ENCODE measurements at places on chromosomes 12 and 14.

GRCh38 chr14:22552001-22552826 is 36.8 kb downstream of the DAD1 start:
- no peak for DNase-seq

GRCh38 chr12:29769162-29769858 is 14.4 kb downstream of the TMTC1 start:
- DNase-seq = no peak

- no peak for DNase-seq
Observed at GRCh38 chr14:71551291-71551950, 380.8 kb upstream of the RGS6 start.

- no peak for DNase-seq
Observed at GRCh38 chr14:87386524-87386923, 606.5 kb downstream of the GALC start.

DNA sequence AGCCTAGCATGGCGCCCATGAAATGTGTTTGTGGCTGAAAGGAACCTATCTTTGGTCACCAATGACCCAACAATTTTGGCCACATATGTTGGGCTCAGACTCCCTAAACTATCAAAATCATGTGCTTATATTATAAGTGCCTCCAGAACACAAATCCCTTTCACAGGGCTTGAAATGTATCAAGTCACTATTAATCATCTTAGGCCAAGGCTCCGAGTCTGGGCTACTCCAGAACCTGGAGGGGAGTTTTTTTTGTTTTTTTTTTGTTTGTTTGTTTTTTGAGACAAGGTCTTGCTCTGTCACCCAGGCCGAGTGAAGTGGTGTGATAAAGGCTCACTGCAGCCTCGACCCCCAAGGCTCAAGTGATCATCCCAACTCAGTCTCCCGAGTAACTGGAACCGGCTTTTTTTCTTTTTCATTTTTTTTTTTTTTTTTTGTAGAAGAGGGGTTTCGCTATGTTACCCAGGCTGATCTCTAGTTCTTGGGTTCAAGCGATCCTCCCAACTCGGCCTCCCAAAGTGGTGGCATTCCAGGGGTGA is 989 bp upstream of the DRAM1 start:
- no peak for DNase-seq

DNA sequence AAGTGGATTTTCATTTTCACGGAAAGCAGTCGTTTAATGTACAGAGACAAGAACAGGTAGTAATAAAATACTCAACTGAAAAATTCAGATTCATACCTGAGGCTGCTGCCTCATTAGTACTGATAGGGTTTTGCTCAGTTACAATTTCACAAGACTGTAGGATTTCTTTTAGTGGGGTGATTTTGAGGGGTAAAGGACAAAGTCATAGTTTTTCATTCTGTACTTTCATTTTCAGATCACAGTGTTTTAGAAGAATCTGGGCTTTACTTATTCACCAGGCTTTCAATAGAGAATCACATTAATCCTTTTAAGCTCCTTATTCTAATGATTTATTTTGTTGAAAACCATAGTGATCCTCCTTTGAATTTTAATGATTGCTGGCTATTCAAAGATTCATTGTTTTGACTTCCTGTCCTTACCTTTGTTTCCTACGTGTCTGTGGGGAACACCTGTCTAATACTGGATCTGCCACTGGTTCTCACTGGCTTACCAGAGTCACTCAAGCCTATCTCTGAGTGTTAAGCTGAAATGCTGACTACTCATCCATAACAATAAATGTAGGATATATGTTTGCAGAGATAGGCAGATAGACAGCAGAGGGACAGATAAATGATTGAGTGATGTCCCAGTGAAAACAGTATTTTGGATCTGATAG is 243.8 kb upstream of the NPAS3 start:
- no peak for DNase-seq

DNA sequence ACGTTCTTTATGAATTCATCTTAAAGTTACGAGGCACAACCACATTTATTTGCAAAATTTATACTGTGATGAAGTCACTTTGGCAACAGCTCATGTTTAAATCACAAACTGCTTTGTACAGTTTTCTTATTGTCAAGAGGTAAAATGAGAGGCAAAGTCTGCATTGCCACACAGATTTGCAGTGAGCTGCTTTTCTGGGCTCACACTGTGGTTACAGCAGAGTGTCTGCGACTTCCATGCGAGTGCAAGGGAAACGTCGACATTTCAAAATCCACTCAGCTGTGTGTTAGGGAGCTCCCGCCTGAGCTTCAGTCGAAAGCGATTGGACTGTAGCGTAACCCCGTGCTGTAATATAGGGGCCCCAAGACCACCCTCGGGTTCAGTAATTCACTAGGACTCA is 13.0 kb downstream of the MTA1 start:
- no peak for DNase-seq

DNA sequence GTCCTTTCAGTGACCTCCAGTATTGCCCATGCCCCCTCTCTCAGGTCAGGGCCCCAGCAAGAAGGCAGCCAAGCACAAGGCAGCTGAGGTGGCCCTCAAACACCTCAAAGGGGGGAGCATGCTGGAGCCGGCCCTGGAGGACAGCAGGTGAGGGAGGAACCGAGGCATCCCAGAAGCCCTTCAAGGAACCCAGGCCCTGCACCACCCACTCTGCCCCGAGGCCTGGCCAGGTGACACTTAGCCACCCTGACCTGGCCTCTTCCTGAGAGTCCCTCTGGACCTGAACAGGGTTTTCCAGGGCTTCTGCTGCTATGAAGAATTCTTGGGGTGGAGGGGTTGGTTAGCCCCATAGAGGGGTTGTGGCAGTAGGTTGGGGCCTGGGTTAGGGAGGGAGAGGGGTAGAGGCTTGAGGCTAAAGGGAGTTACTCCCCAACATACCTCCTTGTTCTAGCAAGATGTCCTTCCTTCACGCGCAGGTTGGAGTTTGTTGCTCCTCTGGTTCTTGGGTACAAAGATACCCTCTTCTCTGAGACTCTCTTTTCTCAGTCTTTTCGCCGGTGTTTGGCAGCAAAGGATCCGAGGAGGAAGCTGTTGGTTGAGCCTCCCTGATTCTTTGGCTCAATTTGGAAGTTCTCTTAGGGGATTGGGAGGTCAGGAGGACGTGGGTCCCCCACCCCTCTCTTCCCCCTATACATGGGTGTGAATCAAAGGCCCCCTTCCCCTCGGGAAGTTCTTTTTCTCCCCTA is 2.1 kb downstream of the TARBP2 start:
- no peak for DNase-seq

GRCh38 chr14:33539918-33540357 is 410.9 kb downstream of the EGLN3 start:
- DNase-seq = no peak

DNA sequence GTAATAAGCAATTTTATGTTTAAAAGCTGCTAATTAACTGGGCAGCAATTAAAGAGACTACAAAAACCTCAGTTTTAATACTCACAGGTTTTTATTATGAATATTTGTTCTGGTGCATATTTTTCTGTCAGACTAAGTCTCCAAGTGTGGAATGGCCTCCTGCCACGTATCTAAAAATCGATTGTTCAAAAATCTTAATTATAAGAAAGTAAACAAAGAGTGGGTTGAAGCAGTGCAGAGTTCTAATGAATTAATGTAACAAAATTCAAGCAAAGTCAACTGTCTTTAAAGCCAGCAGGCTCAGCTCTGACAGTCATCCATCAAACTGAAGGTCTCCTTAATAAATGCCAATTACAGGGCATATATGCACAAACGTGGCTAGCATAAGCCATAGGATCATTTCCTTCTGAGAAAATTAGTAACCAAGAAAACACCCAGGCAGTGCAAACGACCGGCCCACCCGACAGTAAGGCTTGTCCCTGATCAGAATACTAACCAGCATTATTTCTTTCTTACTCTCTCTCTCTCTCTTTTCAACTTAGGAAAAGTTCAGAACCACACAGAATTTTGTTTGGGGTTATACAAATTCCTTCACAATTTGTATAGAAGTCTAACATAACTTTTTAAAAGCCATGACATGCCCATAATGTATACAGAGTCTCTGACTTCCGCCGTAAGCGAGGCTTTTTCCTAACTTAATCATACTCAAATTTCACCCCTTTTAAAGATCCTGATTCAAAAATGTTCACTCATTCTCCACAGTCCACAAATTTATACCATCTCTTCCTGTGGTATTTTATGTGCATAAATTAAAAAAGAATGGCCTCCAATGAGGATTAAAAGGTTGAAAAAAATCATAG is 83.8 kb downstream of the SLC25A21 start:
- no peak for DNase-seq

GRCh38 chr14:88559852-88560251 is 3.0 kb upstream of the ZC3H14 start:
- no peak for DNase-seq

GRCh38 chr14:51789596-51789995 is 70.8 kb upstream of the GNG2 start:
- DNase-seq = no peak
